T-helper 1 cell (primary cell): ENCODE measurements at places on chromosomes 7 and 10.
A peak's percentile ranks its signal among the peaks of the same experiment; 100 is the strongest.

DNA sequence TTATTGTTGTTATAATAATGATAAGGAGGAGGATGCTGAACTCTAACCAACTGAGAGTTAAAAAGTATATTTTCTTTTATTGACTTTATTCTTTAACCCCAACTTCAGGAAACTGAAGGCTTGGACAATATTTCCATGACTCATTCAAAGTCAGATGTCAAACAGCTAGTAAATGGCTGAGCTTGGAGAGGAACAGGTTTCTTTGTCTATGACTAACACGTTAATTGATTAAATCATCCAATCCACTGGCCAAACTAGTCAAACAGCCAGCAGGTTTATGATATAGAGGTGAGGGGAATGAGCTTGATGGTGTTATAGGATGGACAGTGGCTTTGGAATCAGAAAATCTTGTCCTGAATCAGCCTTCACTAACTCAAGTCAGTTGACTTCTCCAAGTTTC, 119.1 kb upstream of the WDR11 start:
- no peak for DNase-seq

DNA sequence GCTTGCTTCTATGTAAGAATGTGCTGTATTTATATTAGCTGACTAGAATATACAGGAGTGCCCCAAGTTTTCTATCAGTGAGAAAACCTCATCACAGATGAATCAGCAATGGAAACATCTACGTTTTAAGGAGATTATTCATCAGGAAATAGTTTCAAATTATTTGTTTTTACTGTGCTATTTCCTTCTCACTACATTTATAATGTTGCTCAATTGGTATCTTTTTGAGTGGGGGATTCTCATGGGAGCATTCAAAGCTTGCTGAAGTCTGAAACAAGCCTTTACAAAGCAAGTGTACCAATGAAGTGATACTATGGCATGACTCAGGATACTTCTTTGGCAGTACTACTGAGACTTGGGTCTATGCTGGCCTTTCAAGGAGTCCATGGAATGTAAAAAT, 191.1 kb upstream of the SLC26A5 start:
- DNase-seq, result no peak

DNA sequence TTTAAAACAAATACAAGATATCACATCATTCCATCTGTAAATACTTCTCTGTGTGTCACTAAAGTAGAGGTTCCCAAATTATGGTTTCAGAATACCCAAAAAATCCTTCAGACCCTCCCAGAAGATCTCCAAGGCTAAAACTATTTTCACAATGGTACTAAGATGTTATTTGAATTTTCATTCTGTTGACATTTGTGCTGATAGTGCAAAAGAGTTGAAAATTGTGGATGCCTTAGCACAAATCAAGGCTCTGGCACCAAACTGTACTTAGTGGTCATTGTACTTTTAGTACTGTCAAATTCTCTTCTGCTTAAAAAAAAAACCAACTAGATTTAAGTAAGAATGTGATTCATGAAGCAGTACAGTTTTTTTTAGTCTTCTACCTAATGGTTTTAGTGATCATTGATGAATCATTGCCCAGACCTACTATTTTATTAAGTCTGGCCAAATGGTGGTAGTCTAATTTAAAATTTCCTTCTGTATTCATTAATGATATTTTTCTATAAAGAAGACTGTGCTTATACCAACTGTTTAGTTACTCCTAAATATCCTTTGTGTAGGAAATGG, 50.5 kb downstream of the TPST1 start:
- no peak for DNase-seq

- no peak for DNase-seq
Observed at GRCh38 chr7:91326516-91327199, 62.4 kb downstream of the FZD1 start.

GRCh38 chr7:105830405-105831301, 45.7 kb downstream of the ATXN7L1 start:
- no peak for DNase-seq

DNA sequence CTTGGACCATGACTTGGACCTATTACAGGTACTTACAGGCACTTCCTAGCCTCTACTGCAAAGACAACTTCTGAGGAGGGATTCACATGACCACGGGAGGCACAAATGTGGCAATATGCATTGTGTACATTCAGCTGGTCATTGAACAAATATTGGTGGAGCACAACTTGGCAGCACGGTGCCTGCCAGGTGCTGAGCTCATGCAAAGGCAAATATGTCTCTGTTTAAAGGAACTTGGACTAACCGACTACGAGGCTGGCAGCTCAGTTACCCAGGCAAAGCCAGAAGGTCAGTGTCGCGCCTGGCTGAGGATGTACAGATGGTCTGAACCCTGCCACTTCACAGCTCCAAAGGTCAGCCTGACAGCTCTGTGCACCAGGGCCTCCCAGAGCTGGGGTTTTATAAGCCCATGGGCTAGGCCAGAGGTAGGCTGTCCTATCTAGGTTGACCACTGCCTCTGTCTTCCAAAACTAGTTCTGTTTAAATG, 6.1 kb downstream of the DENND11 start:
- DNase-seq, result no peak

- no peak for DNase-seq
Observed at GRCh38 chr10:113493882-113494301, 59.0 kb upstream of the HABP2 start.

DNA sequence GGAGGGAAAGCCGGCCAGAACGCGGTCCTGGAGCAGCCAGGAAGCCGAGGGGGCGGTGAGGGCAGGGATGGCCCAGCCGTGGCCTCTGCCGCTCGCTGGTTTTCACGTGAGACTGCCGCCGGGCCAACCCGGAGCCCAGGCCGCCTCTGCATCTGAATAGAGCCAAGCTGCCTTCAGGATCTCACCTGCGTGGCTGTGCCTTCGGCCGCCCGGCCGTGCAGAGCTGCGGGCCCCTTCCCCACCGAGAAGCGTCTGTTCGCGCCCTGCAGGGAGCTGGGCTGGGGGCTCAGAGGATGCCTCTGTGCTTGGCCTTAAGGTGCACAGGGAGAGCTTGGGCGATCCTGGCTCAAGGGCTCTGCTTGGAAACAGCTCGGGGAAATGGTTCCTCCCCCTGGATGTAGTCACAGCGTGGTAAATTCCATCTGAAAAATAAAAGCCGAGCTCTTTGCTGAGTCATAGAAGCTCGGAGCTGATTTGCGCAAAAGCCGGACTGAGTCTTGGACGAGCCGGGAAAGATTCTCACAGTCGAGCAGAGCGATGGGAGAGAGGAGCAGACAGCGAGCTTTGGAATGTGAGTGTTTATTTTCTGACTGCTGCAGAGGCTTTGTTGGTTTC, at the start of gene JAKMIP3:
Gene JAKMIP3, plus strand, starts transcription at position 456 of the 615 bp plus-strand sequence. CDS start 38,863 bp downstream, outside the sequence.
- no peak for DNase-seq

DNA sequence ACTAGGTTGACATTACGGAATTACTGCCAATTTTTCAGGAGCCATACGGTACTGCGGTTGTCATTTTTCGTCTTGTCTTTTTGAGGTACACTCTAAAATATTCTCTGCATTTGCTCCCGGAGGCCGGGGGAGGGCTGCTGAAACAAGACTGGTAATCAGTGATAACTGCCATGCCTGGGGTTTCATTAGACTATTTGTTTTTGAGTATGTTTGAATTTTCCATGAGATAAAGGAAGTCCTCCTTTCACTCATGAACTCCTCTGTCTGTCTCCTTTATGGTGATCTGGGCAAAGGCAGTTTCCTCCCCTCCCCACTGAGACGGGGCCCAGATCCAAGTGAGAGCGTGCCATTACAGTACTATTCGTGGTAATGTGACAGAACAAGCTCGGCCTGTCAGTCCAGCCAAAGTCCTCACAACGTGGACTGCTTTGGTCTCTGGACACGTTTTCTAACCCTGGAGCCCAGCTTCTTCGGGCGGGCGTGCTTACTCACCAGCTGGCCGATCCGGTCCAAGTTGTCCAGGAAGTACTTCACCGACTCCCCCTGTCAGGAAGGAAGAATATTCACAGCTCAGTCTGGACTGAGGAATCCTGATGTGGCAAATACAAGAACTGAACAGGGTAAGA, 45.1 kb downstream of the AMZ1 start:
- DNase-seq, result no peak

DNA sequence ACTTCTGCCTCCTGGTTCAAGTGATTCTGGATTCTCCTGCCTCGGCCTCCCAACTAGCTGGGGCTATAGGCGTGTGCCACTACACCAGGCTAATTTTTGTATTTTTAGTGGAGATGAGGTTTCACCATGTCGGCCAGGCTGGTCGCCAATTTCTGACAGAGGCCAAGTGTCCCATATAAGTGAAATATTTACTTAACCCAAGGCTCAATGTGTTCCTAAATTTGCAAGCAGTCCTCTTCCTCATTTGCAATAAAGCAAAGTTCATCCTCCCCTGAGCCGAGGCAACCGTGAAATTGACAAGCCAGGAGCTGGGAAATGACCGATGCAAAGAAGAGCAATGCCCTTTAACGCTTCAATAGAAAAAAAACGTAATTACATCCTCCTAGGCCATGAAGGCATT, 347.7 kb downstream of the FRMD4A start:
- DNase-seq, result no peak

DNA sequence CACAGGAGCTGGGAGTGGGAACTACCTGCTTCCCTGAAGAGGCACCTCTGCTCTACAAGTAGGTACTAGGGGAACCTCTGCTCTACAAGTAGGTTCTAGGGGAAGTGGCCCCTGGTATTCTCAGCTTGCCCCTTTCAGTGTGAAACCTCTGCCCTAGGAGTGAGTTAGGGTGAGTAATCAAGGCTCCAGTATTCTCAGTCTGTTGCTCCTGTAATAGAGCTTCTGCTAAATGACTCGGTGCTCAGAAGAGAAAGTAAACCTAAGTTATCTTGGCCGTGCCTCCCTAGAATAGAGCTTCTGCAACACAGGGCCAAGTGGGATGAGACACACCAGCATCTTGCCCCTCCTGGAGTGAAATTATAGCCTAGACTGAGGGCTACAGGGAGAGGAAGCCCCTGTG, 13.4 kb upstream of the RASSF4 start:
- DNase-seq, result no peak

GRCh38 chr10:116097239-116097784, 175.7 kb downstream of the GFRA1 start:
- DNase-seq, result no peak

GRCh38 chr7:156230576-156230975, 410.0 kb upstream of the RNF32 start:
- DNase-seq, result no peak

DNA sequence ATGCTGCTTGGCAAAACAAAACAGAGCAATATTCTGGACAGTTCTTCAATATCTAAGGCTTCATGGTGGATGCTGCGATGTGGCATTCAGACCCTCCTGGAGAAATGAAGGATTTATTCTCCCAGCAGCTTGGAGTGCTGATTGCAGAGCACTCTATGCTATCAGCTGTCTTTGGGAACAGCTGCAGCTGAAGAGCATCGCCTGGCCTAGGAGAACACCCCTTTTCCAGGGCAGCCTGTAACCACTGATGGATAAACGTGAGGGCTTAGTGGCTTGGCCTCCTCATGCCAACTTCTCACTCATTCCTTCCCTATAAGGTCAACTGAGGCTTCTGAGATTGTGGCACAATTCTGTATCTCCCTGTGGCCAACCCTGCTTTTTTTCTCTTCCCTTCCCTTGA, 638.1 kb upstream of the CNTNAP2 start:
- DNase-seq, result no peak

- DNase-seq, result peak; percentile 33
Observed at GRCh38 chr10:69716711-69717560, 84.8 kb upstream of the COL13A1 start.

DNA sequence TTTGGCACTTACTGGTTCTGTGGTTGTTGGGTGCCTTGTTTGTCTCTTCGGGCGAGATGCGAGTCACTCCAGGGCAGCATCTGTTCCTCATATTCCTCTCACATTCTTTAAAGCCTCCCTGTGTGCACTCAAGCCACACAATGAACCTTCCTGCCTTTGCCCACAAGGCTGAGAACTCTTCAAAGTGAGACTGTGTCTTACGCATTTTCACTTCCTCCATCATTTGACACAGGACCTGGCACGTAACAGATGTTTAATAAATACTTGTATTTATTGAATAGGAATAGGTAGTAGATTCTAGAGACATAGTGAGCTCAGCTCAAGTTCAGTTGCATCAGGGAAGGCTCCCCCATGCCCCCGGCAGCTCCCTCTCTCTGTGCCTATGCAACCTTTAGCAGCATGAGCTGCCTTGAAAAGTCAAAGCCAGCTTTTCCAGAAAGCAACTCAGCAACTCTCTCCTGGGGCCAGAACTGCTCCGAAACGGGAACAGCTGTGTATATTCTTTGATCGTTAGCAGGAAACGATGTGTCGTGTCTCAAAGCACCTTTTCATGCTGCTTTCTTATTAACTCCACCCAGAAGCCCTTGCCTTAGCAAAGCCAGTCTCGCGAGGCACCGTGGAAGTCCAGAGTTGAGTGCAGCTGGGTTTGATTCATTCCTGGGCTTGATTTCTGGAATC, 97.5 kb downstream of the PFKFB3 start:
- peak; percentile 3 for DNase-seq

DNA sequence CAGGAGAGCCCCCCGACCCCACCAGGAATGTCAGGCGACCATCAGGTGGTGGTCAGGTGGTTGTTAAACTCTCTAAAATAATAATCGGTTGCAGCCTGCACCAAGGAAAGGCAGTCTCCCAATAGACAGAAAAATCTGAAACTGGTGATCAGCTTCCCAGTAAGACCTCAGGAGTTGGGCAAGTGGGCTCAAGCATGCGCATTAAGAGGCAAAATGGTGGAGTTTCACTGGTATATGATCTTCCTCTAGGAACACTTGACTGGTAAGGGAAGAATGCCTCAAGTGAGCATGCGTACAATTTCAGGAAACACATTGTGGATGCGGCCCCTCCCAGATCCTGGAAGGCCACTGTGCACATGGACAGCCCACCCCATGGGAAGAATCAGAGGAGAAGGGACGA, 619.9 kb downstream of the TYW1 start:
- no peak for DNase-seq

- DNase-seq, result no peak
Observed at GRCh38 chr7:39594988-39595620, 28.3 kb upstream of the RALA start.

DNA sequence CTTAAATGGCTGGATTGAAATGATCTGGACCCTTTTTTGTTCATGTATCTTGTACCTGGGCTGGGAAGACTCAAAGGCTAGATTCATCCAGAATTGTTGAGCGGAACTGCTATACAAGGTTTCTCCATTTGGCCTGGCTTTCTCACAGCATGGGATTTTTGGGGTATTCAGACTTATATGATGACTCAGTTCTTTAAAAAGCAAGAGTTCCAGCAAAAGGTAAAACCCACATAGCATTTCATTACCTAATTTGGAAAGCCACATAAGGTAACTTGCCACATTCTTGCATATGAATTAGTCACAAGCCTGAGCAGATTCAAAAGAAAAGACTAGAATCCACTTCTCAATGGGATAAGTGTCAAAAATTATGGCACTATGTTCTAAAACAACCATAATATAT, 137.4 kb downstream of the HGF start:
- DNase-seq, result no peak

GRCh38 chr10:44393051-44393630, 8.2 kb upstream of the CXCL12 start:
- DNase-seq, result no peak
